ENCODE measurements at places on chromosomes 1 and 21. TPM values are rescaled to one million over a fixed set of nuclear protein-coding genes. Genes with fewer than 3 reads are reported as not detected.

DNA sequence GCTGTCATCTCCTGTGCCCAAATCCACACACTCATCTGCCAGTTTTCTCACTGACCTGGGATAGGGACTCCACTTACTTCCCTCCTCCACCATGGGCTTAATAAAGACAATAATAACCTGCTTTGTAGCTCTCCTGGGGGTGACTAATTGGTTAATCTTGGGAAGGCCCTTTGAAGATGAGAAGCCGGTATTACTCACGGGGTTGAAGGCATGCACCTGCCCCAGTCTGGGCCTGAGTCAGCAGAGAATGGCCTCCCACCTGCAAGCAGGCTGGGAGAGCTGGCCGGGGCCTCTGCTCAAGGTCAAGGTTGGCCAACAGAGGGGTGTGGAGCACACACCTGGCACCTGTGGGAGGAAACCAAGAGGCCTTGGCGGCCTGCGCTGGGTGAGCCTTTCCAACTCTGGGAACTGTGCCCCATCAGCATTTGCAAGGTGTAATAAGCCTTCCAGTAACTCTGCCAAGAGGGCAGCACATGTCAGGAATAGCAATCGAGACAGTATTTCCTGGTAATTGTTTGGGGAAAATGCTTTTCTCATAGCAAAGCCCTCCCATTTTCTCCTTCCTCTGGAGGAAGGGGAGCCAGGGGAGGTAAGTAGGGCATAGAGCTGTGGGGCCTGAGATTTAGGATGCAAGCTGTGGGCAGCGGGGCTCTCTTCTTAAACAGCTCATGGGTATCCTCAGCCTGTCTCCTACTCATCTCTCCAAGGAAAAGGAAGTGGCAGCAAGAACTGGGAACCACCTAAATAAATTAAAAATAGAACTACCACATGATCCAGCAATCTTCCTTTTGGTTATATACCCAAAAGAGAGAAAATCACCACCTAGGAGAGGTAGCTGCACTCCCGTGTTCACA, 49.0 kb downstream of the TOMM20 start:
- DNase-seq, result peak; percentile 44

Gene CRYBG2
- 2.3 TPM for total RNA-seq

GRCh38 chr1:181506563-181507353, 23.4 kb downstream of the CACNA1E start:
- no peak for DNase-seq

DNA sequence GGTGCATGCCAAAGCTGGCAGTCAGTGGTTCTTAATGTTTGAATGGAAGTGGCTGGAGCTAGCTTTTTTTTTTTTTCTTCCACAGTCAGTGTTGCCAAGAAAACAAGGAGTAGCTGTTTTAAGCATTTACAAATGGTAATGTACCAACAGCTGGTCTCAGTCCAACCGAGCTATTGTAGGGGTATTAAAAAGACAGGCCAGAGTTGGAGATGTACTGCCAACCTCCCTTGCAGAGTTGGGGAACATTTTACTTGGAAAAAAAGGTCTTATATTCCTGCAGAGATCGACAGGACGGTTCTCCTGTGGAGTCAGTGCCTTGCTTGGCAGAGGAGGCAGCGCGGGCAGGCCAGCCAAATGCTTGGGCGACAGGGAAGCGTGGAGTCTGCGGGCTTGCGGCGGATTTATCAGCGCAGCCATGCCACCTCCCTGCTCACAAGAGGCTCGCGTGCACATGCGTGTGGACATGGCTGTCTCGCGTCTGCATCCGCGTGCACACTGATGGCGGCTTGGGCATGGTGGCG, 338.1 kb downstream of the RPS6KC1 start:
- no peak for DNase-seq

Gene CLCA4
- total RNA-seq, result not detected

GRCh38 chr1:3249631-3250501, 180.9 kb downstream of the PRDM16 start:
- DNase-seq, result no peak

Gene PTPN22
- total RNA-seq, result 59.8 TPM

Gene OR2M4
- not detected for total RNA-seq

Gene TSPEAR
- total RNA-seq, result not detected

DNA sequence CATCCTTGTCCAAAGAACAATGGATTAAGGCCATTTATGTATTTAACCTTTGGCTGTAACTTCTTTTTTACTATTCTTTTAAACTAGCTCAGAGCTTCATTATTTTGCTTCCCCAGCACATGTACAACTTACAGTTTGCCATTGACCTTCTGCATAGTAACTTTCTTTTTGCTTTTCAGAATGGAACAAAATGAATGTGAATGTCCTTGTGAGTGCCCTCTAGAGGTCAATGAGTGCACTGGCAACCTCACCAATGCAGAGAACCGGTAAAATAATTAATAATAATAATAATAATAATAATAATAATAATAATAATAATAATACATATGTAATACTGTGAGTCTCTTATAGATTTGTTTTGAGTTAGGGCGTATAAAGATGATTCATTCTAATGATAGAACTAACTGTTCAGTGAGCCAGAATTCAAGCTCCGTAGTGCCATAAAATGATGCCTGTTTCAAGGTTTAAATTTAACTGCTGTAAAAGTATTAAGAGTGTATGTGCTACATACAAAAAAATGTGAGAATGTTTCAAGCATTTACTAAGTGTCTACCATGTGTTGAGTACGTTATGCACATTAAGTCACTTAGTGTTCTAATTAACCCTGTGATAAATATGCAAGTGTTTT, 69.0 kb upstream of the RAVER2 start:
- DNase-seq, result no peak

Gene ADCY10
- total RNA-seq, result 0.07 TPM

Data from activated T-cell treated with anti-CD3 and anti-CD28 coated beads, Interleukin-2, amount 50 U/mL, for 72 hours (primary cell).